Spleen (tissue), 13 donors: ENCODE measurements at places on chromosomes 5 and 9.

DNA sequence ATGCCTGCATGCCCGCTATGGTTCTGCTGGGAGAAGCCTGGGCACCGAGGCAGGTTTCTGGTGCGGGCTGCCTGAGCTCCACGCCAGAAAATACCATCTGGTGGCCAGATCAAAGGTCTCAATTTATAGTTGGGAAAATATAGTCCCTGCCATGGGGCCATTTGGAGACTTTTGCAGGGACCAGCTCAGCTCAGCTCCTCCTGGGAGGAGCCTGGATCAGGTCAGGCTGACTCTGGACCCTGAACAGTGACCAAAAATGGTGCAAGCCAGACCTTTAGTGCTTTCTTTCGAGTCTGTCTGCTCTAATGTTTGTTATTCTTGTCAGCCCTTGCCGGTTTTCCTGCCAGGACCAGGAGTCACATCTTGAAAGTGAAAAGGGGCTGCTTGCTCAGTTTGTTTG lies 31.8 kb downstream of the HMCN2 start:
- no peak for DNase-seq

GRCh38 chr9:115694014-115694413 lies 459.6 kb upstream of the PAPPA start:
- DNase-seq = no peak

GRCh38 chr9:33044162-33044673 lies 19.1 kb downstream of the DNAJA1 start:
- peak; percentile 93 for DNase-seq

GRCh38 chr9:33837138-33837537 lies 20.2 kb downstream of the UBE2R2 start:
- peak; percentile 17 for DNase-seq

DNA sequence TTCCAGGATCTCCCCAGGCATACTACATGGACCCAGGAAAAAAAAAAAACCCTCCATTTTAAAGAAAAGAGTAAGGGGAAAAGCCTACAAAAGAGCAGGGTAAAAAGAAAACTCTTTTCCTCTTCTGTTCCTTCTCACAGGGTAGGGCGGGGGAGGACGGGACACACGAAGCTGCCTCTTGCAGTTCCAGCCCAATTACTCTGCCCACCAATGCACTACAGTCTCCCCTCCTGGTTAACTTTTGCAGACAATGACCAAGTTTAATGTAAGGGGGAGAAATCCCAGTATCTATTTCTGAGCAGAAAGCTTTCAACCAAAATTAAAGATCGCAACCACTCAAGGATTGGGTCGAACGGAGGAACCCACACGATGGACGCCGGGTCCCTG lies 1.3 kb downstream of the BRD3 start:
- no peak for DNase-seq

- DNase-seq = no peak
Measured at GRCh38 chr5:79853676-79854418, 137.2 kb downstream of the MTX3 start.

DNA sequence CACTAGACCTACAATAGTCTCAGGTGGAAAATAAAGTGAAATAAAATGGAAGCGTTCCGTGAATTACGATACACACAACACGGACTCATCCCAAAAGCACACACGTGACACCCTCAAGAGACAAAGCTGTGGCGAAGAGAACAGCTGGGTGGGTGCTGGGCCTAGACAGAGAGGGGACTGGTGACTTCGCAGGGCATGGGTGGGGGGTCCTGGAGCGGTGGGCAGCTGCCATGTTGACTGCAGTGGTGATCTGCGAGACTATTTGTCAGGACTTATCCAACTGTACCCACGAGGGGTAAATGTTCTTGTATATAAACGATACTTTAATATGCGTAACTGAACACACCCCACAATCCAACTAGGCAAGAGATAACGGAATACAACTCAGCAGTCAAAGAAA lies 52.0 kb downstream of the GOLM1 start:
- DNase-seq = no peak

- DNase-seq = no peak
Measured at GRCh38 chr5:25516141-25516540, 871.4 kb upstream of the CDH10 start.

DNA sequence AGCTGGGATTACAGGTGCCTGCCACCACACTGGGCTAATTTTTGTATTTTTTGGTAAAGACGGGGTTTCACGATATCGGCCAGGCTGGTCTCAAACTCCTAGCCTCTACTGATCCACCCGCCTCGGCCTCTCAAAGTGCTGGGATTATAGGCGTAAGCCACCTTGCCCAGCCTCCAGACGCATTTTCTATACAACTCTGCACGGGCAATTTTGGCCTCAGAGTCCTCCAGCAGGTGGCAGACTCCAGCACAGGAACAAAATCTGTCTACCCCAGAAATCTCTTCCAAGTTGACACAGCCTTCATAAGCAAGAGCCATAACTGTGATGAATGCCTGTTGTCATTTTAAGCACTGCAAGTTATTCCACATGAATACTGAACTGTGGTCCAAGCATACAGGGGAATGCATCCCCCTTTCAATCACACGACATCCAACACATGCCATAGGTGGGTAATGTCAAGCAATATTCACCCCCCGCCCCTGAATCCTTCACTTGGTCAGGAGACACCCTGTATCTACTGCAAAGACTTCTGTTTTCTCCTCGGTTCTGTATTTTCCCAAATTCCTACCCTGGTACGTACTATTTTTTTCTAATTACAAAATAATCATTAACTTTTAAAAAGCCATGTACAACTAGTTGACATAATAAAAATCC lies 50.8 kb downstream of the ALDH7A1 start:
- no peak for DNase-seq

DNA sequence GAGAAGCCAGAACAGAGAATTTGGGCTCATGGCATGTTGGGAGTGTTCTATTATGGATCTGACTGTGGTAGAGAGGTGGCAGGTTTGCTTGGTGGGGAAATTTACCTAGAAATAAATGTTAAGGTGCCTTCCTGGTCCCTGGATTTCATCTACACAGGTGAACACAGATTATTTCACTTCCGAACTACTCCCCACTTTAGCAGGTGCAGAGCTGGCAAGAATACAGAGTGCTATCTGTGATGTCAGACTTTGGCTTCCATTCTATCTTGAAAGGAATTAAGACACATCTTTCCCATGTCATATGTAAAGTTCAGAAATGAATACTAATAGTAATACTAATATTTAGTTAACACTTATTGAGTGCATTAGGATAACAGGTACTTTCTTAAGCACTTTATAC lies 234.0 kb downstream of the KCTD16 start:
- no peak for DNase-seq

- DNase-seq = no peak
Measured at GRCh38 chr5:35487233-35488025, 130.2 kb upstream of the SPEF2 start.

DNA sequence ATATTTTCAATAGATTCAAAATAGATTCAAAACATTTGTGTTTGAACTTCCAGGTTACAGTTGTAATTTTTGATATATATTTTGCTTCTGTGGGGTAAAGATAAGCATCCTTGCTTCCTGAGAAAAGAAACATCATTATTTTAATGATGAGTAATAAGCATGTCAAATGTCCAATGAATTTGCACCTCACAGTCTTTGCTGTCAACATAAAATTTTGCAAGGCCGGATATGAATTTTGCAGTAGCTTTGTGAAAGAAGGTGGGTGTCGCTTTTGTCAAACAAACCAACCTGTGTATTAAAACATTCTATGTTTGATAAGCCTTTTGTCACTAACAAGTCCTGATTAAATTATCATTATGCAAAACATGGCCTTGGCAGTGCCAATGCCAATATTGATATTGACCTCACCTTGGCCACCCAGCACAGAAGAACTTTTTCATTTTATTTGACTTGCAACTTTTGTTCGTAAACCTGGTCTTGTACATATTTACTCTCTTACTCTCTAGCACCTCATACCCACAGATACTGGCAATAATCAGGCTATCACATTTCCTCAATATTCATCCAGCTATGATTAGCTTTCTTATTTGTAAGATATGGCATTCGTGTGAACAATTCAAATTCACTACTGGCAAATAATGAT lies 645.0 kb upstream of the KLF4 start:
- no peak for DNase-seq

GRCh38 chr9:33264003-33264472 lies 470 bp downstream of the BAG1 start:
- peak; percentile 94 for DNase-seq
